ENCODE measurements at places on chromosomes 12 and 14. TPM values are rescaled to one million over a fixed set of nuclear protein-coding genes. Genes with fewer than 3 reads are reported as not detected.

PEBP1 gene
- 277 TPM for total RNA-seq

NTF3 gene
- total RNA-seq = not detected

SYCP3 gene
- total RNA-seq = 0.13 TPM

SLC25A47 gene
- total RNA-seq = not detected

RFX4 gene
- total RNA-seq = 0.08 TPM

SMIM41 gene
- not detected for total RNA-seq

REM2 gene
- 0.34 TPM for total RNA-seq

P2RX2 gene
- total RNA-seq = not detected

INSM2 gene
- 0.05 TPM for total RNA-seq

USP30 gene
- total RNA-seq = 9.5 TPM

FAIM2 gene
- 0.01 TPM for total RNA-seq

AKAP6 gene
- total RNA-seq = 0.55 TPM

ABHD12B gene
- not detected for total RNA-seq

PLEKHA5 gene
- total RNA-seq = 8.9 TPM

SLC39A5 gene
- total RNA-seq = 0.05 TPM

KERA gene
- total RNA-seq = not detected

FAM186B gene
- total RNA-seq = 0.11 TPM

KITLG gene
- total RNA-seq = 15.0 TPM

PLA2G1B gene
- total RNA-seq = not detected

OLR1 gene
- 0.71 TPM for total RNA-seq

KRT83 gene
- 5.3 TPM for total RNA-seq

FLVCR2 gene
- 16.0 TPM for total RNA-seq

TTC6 gene
- total RNA-seq = 0.45 TPM

DBX2 gene
- not detected for total RNA-seq

MYL2 gene
- total RNA-seq = 1.3 TPM

TEX22 gene
- 0.10 TPM for total RNA-seq

KRT85 gene
- 0.05 TPM for total RNA-seq

BRI3BP gene
- 17.9 TPM for total RNA-seq

LHX5 gene
- not detected for total RNA-seq

TPH2 gene
- total RNA-seq = not detected

HSPB8 gene
- 21.9 TPM for total RNA-seq

SPX gene
- total RNA-seq = 4.0 TPM

APPL2 gene
- total RNA-seq = 22.7 TPM

MYF6 gene
- total RNA-seq = not detected

MYH6 gene
- 0.10 TPM for total RNA-seq

CTSG gene
- total RNA-seq = not detected

AQP6 gene
- not detected for total RNA-seq

DEGS2 gene
- total RNA-seq = 2.1 TPM

KRT3 gene
- total RNA-seq = 0.06 TPM

PPFIA2 gene
- not detected for total RNA-seq

RIMBP2 gene
- 0.06 TPM for total RNA-seq

TFCP2 gene
- total RNA-seq = 18.7 TPM

CLEC1B gene
- not detected for total RNA-seq

FOXA1 gene
- 5.8 TPM for total RNA-seq

SMCO2 gene
- total RNA-seq = not detected

SALL2 gene
- 0.71 TPM for total RNA-seq

KRT71 gene
- not detected for total RNA-seq

PLEKHD1 gene
- total RNA-seq = 0.05 TPM

MYRFL gene
- not detected for total RNA-seq

CABP1 gene
- 0.40 TPM for total RNA-seq

C14orf180 gene
- total RNA-seq = not detected

ZNF140 gene
- 8.9 TPM for total RNA-seq
